Eye (tissue), 1 donor: ENCODE measurements at places on chromosomes 3 and 15.

DNA sequence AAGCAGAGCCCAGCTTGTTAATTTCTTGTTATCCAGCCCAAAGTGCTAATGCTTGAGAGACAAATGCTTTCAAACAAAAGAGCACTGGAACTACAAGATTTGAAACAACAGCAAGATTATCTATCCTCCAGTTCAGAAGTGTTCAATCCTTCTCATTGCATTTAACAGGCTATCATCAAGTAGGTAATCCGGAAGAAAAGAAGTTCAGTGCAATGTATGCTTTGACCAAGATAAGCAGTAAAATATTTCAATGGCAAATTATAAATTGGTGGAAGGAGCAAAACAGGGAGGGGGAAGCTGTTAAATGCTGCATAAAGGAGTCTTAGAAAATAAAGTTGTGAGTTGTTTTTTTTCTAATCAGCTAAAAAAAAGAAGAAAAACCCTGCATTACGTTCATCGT lies 8.8 kb downstream of the LRIG1 start:
- DNase-seq, result no peak

- peak; percentile 67 for DNase-seq
Measured at GRCh38 chr3:50237133-50237651, 1.2 kb downstream of the GNAI2 start.

GRCh38 chr3:133930341-133930933 lies 34.8 kb upstream of the RAB6B start:
- DNase-seq, result peak; percentile 88

DNA sequence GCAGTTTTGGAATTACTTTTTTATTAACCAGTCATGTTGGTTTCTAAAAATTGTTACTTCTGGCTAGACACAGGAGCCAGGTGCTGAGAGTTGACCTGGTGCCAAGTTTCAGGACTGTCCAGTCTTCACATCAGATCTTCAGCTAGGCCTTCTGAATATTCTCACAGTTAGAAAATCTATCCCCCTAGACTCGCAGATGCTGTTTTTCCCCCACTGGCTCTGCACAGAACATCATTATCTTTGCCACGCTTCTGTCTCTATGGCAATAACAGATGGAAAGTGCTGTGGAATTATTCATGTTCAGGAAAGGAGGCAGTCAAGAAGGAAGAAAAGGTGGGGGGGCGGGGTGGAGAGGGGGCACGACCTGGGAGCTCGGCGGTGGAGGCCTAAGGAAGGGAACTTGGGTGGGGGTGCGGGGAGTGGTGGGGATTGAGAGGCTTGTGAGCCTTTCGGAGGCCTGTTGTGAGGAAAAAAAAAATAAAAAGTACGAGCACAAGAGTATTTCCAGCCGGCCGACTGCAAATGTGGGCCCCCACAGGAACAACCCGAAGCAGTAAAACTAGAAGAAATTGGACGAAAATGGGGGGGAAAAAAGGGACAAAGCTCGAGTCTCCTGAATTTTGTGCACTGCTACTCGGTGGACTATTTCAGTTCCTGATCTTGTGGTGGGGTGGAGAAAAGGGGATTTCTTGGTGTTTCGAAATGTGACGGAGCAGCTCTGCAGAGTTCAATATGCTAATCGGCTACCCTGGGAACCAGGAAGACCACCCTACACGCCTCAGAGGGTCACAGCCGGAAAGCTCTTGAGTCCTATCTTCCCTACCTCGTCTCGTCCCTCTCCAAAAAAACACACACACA lies 1.5 kb upstream of the SKIL start:
- DNase-seq, result peak; percentile 94

- peak; percentile 91 for DNase-seq
Measured at GRCh38 chr3:15332405-15333098, at the start of gene SH3BP5. Gene SH3BP5 (minus strand): TSS chr3:15332586. CDS start chr3:15332408, 178 bp downstream.

GRCh38 chr3:124361566-124361965 lies 368.7 kb upstream of the UMPS start:
- no peak for DNase-seq

DNA sequence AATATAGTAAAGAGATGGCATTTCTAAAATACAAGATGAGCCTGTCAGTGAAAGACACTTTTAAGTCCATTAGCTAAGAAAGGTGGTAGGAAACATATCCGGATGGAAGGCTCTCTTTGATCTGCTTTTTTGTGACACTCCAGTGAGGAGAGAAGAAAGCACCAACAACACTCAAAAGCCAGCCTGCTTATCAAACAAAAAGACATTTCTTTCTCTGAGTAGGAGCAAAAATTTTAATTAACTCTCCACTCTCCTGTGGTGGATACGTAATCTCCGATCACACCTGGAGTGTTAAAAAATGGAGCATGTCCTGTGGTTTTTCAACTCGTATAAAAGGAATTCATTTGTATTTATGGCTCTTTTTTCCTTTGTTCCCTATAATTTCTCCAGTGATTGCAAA lies 65.3 kb downstream of the OXNAD1 start:
- peak; percentile 30 for DNase-seq

- no peak for DNase-seq
Measured at GRCh38 chr15:85976986-85977385, 102.7 kb upstream of the AGBL1 start.

GRCh38 chr3:188507244-188507720 lies 353.3 kb downstream of the LPP start:
- peak; percentile 9 for DNase-seq

DNA sequence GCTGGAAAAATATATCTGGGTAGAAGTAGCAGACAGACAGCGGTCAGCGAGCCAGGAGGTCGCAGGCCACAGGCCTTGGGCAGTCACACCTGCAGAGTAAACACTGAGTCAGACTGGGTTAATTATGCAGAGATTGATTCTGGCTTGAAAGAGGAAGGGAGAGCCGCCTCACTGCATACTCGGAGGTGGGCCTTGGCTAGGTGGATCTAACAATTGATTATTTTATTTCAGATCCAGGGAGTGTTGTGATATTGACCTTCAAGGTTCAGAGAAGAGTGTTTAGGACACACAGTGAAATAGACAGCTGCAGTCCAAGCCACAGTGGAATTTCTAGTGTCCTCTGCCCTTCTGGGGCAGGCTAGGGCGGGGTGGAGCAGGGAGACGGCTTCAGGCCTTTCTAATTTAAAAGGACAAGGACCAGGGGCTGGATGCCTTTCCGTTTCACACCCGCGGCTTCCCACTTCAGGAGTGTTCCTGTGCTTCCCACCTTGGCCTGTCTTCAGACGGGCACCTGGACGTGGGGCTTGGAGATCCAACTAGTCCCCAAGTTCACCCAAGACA lies 237.3 kb downstream of the XXYLT1 start:
- no peak for DNase-seq

DNA sequence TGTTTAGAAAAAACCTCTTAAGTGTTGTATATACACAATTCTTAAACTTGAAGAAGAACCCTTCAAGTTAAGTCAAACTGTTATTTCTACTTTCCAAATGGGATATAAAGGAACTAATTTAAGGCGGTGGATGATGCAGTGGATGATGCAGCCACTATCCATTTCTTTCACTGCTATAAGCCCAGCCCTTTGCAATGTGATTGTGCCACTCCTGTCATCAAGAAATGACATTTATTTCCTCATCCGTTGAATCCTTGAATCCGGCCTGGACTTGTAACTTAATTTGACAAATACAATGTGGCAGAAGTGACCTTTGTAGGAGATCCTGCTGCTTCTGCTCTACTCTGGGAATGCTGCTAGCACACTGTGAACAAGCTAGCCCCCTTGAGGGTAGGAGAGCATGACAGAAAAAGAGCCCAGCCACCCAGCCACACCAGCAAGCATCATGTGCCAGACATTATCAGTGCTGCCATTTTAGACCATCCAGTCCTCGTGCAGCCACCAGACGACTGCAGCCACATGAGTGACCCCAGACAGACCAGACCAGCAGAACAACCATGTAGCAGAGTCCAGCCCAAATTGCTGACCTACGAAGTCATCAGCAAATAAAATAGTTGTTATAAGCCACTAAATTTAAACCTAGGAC lies 47.4 kb downstream of the UACA start:
- DNase-seq, result peak; percentile 84

DNA sequence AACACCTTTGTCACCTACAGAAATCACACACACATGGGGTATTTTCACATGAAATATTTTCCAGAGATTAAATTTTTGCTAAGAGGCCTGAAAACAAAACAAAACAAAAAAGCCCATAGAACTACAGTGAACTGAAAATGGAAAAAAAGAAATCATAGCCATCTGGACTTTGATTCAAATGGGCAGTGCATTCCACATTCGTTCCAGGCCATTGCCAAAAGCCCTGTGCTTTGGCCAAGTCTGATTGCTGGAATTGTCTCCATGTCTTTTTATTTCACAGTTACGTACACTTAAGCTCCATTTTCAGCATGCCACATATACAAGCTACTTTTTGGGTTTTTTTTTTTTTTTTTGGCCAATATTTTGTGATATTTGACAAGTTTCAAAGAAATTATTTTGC lies 47.1 kb downstream of the TFG start:
- no peak for DNase-seq

GRCh38 chr15:96340598-96341512 lies 10.4 kb downstream of the NR2F2 start:
- peak; percentile 94 for DNase-seq

DNA sequence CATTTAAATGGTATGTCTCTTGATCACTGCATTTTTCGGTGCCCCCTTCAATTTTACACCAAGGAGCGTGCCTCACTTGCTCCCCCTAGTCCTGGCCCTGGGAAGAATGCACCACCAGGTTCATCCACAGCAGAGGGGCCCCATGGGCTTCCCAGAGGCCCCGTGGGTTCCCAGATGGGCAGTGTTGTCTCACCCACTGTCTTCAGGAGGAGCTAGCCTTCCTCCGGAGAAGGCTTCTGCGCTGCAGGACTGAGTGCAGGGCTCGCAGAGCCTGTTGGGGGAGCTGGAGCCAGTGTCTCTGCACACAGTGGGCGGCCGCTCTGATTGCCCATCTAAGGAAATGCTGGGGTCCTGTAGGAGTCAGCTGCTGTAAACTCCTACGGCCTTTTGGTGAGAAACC lies 45.9 kb downstream of the POLR2M start:
- DNase-seq, result no peak

DNA sequence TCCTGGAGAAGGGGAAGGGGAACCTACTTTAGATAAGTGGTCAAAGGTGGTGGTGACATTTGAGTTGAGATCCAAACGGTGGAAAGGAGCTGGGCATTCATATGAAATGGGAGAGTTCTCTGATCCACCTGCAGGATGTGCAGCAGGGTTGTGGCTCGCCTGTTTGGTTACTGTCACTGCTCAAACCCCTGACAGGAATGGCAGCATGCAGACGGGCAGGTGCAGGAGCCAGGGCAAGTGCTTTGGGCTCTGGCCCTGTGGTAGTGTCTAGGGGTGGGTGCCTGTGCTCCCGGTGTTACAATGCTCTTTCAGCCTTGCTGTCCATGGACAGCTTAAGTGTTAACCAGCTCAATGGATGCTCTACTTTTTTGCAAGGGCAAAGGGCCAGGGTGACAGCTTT lies 18.5 kb downstream of the PAQR9 start:
- no peak for DNase-seq

GRCh38 chr3:188789251-188789650 lies 382.5 kb upstream of the TPRG1 start:
- DNase-seq, result no peak

- DNase-seq, result no peak
Measured at GRCh38 chr15:40289140-40289775, 6.4 kb upstream of the ANKRD63 start.

DNA sequence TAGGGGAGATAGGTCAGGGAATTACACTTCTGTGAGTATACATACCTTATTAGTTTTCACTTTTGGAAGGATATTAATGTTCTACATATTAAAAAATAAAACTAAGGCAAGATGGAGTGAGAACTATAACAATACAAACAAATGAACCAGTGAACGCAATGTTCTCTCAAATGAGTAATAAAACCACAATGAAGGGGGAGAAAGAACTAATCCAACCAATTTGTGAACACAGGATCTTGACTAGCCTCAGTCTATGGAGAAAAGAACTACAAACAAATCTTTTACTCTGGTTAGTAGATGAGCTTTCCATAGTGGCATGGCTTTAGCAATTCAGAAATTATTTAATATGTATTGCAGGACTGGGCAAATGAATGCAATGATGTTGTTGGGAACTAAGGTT lies 26.9 kb upstream of the ATOSA start:
- no peak for DNase-seq

- DNase-seq, result peak; percentile 52
Measured at GRCh38 chr3:52108302-52109232, 45.7 kb downstream of the POC1A start.
